Stimulated activated CD8-positive, alpha-beta memory T cell treated with anti-CD3 and anti-CD28 coated beads, Interleukin-15, amount 100 ng/mL, for 24 hours (primary cell): ENCODE measurements at places on chromosomes 2 and 18.

- DNase-seq: no peak
Measured at GRCh38 chr18:41814651-41815050, 140.4 kb upstream of the PIK3C3 start.

- no peak for DNase-seq
Measured at GRCh38 chr2:75656563-75656962, 10.0 kb downstream of the MRPL19 start.

DNA sequence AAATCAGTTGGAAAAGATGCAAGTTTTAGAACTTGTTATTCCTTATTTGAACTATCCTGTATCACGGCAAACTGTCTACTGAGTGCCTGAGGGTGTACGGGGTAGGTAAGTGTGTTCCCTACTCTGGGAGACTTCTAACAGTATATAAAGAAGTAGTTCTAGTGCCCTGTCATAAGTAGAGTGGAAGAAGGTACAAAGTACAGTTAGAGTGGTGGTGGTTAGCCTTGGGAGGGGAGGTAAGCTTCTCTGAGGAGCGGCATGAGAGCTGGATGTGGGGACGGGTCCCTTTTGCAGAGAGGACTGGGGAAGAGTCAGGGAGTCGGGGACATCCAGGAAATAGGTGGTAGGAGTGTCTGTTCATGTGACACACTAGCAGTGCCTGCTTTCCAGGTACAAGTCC is 48.5 kb downstream of the DGKD start:
- DNase-seq: no peak

DNA sequence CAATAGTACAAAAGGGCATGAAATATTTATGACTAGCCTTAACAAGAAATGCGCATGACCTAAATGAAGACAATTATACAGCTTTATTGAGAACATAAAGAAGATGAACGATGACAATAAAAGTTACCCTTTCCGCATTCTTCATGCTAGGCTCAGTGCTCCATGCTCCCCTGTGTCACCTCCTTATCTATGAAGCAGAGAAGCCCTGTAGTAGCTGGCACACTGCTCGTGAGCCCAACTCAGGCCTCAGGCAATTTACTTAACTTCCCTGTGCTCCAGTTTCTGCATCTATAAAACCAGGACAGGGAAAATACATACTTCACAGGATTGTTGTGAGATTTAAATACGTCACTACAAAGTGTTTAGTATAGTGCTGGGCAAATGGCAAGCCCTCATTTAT is 34.5 kb upstream of the NABP1 start:
- DNase-seq: no peak

- DNase-seq: no peak
Measured at GRCh38 chr2:11495844-11496681, 30.1 kb upstream of the E2F6 start.

- DNase-seq: no peak
Measured at GRCh38 chr18:38038242-38038641, 472.6 kb upstream of the CELF4 start.

DNA sequence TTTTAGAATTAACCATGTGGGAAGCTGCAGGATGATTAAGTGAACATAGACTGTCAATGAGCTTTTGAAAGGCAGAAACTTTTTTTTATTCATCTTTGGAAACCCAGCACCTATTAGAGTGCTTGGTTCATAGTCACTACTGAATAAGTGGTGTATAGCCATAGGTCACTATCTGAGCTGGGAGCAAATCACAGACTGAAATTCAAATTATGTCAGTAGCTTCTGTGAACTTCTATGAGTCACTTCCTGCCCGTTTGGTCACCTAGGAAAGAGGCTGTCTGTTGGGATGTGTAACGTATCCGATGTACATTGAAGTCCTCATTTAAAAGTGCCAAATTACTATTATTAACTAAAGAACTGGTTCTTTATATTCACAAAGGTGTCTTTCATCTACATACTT is 20.5 kb upstream of the SLC40A1 start:
- DNase-seq: no peak

DNA sequence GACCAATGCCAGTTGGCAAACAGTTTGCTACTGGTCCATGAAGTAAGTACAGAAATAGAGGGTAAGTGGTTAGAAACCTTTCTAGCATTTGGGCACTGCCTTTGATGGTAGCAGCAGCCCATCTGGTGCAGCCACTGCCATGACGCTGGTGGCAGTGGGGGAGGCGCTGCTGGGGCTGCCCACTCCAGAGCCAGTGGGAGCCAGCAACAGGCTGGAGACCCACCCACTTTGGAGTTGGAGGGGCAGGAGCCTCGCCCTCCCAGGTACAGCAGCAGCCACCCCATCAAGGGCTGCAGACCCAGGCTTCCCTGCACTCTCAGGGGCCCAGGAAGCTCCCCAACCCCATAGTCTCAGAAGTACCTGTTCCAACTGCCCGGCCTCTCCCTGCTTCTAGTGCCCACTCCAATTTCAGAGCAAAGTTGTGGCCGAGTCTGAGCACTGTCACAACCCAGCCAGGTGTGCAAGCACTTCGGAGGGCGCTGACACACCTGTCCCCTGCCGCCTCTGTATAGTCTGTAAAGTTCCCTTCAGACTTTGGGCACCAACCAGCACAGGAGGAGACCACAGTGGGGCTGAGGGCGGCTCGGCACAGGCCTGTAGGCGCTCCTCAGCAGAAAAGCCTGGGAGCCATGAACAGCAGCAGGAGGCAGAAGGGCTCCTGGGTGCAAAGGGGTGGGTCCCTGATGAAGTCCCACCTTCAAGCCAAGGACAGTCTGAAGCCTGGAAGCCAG is 125.6 kb upstream of the CCDC150 start:
- no peak for DNase-seq

- no peak for DNase-seq
Measured at GRCh38 chr2:104888489-104889258, 34.8 kb downstream of the POU3F3 start.

DNA sequence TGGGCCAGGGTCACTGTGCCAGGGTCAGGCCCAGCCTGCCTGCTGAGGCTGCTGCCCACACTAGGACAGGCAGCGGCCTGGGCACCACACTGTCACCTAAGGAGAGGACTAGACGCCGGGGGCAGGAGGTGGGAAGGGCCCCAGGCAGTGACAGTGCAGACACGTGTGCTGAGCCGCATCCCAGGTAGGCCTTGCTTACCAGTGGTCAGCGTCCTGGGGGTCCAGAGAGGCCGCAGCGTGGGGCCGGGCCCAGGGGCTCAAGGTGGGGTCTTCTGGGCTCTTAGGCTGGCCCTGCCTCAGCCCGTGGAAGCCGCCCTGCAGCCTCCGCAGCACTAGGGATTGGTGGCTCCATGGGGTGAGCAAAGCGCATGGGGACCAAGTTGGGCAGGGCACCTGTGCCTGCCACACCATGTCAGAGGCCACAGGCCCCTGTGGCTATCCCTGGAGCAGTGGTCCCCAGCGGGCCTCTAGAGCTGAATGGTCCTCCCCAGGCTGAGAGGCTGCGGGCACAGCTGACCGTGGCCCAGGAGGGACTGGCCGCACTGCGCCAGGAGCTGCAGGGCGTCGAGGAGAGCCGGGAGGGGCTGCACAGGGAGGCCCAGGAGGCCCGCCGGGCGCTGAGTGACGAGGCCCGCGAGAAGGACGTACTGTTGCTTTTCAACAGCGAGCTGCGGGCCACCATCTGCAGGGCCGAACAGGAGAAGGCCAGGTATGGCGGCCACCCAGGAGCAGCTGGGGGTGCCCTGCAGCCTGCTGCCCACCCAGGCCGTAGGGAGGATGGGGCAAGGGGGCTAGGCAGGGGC is 35.2 kb upstream of the SNED1 start:
- no peak for DNase-seq

GRCh38 chr2:70920367-70920715 is 15.4 kb upstream of the ATP6V1B1 start:
- no peak for DNase-seq

DNA sequence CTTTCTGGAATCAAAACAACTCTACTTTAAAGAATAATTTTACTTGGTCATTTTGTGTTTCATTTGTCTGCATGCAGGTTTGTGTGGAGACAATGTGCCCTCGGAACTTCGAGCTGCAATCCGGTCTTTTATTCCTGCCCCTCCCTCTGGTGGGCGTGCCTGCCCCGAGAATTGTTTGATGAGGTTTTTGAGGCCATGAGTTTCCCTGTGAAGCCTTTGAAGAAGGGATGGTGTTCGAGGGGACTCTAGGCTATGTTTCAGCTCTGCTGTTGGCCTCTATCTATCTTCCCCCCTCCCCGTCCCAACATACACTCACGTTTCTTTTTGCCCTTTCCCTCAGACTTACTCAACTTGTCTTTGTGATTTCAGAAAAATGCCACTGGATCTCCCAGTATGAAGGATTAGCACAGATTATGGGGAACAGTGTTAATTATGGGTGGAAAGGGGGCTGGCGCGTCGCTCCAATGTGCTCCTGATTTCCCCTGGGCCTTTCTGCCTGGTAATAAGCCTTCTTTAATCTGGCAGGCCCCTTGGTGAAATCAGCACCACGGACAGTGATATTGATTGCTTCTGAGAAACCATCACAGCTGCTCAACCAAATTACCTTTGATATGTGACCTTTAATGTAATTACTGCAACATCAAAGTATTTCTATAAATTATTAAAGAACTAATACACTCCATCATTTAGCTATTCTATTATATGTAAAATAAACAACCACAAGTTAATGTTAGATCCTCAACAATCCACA is 82.2 kb downstream of the CELF4 start:
- DNase-seq: no peak

DNA sequence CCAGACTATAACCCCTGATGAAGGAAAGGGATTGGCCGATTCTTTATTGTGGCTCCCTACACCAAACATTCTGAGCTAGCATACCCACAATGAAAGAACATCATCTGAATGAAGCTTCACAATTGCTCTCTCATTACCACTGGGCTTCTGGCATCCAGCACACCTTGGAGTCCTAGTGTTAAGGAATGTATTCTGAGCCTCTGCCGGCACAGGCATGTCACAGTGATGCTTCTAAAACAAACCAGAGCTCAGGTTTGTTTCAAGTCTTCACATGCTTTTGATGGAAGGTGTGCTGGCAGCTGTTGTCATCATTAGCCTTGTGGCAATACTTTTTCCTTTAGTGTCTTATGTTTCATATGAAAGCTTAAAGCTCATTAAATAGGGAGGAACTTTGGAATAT is 76.3 kb upstream of the RBBP8 start:
- no peak for DNase-seq

DNA sequence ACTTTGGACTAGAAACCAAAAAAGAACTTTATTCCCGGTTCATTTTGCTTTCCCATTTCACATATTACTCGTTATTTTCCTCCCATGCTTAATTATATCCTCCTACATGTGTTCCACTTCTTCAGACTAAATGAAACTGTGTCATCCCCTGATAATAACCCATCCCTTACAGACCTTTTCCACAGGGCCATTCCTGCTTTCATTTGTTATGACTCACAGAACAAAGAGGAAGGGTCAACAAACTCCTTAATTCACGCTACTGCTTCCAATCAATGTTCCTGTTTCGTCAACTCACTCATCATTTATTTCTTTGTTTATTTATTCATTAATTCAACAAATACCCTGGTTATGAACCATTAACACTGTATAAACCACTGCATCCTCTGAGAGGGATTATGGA is 104.5 kb downstream of the ZEB2 start:
- no peak for DNase-seq

DNA sequence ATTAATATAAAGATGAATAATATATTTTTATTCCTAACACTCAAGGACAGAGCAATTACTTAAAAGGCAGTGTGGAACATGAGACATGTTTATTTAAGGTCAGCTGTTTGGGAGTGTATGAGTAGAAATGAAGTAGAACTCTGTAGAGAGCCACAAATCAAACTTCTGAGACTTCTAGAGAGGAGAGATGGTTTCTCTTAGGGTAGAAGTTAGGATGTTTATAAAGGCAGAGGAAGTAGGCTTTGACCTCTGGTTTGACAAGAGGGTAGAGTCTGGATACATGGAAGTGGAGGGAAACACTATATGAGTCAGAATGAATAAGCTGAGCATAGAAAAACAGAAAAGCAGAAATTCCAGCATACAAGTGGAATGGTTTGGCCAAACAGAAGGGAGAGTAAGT is 262.1 kb upstream of the KLHL14 start:
- DNase-seq: no peak

DNA sequence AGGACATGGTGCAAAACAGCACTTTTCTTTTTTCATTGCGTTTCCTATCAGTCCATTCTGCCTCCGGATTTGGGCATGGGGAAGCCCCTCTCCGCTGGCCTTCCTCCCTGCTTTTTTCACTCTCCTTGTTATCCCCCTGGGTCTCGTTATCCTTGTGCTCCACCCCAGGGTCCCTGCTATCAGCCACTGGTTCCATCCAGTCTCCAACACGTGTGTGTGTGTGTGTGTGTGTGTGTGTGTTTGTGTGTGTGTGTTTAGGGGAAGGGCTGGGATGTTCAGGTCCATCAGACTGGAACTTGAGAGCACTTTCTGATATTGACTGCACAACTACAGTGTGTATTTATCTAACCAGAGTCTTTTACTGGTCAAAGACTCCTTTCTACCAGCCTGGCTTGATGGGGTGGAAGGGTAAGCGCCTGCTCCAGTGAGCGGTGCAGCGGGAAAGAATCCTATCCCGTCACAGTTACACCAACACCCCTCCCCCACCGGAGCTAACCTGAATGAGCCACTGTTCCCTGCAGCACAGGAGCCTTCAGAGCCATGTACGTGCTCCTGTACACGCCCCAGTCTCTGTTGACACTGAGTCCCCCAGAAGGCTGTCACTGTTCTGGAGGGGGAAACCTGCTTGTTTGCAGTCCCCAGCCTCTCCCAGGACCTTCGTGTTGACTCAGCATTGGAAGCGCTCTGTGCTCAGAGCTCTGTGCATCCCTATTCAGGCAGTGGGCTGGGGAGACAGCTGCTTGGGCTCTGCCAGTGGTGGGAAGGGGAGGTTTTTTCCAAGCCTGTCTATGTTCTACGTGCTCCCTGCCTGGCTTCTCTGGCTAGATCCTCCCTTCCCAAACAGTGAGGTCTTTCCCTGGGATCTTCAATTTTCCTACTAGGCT is 4.6 kb downstream of the INHA start:
- no peak for DNase-seq

DNA sequence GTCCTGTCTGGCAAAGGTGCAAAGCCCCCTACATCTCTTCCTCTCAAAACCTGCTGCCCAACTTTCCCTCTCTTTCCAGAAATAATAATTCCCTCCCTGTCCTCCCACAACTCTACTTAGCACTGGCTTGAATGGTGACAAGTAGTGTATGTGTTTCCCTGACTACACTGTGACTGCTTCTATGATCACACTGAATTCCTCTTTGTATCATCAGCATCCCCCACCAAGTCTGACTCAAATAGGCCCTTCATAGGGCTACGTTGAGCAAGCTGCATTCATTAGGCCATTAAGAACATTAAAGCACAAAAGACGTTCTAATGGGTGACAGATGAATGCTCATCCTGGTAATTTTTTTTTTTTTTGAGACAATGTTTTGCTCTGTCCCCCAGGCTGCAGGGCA is 13.7 kb upstream of the ST3GAL5 start:
- DNase-seq: no peak

GRCh38 chr2:160110674-160111239 is 48.3 kb upstream of the PLA2R1 start:
- DNase-seq: no peak
